H1 (cell line): ENCODE measurements at places on chromosomes 1 and 21. TPM values are rescaled to one million over a fixed set of nuclear protein-coding genes. Genes with fewer than 3 reads are reported as not detected.

DNA sequence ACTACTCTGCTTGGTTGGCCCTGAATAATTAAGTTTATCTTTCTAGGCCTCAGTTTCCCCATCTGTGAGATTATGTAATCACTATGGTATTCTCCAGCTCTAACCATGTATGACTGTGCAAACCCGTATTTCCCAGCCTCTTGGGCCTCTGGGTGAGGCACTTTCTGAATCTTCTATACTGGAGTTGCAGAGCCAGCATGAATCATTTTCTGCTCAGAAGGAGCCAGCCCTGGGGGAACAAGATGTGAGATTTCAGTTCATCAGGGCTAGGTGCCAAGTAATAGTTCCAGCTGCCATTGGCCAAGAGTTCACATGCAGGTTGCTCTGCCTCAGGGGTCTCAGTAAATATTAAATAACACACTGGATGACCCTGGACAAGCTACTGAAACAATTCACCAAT is 47.7 kb upstream of the USP24 start:
- DNase-seq: no peak

- no peak for DNase-seq
These were observed 46.4 kb upstream of the CR2 start for GRCh38 chr1:207407655-207408260.

The OR2L2 gene
- total RNA-seq: 0.10 TPM in 1 of 2 replicates, not detected in the other

The TRNP1 gene
- total RNA-seq: 51.6 and 51.7 TPM in 2 replicates

GRCh38 chr1:240666568-240667198 is 54.7 kb upstream of the GREM2 start:
- no peak for DNase-seq

DNA sequence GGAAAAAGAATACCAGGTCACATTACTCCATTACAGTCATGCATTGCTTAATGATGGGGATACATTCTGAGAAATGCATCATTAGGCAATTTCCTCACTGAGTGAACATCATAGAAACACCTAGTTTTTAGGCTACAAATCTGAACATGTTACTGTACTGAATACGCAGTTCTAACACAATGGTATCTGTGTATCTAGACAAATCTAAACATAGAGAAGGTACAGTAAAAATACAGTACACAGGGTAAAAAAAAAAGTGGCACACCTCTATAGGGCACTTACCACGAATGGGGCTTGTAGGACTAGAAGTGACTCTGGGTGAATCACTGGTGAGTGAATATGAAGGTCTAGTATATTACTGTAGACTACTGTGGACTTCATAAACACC is 115.7 kb downstream of the AKT3 start:
- DNase-seq: no peak
